ENCODE measurements at places on chromosomes 6 and 20.

DNA sequence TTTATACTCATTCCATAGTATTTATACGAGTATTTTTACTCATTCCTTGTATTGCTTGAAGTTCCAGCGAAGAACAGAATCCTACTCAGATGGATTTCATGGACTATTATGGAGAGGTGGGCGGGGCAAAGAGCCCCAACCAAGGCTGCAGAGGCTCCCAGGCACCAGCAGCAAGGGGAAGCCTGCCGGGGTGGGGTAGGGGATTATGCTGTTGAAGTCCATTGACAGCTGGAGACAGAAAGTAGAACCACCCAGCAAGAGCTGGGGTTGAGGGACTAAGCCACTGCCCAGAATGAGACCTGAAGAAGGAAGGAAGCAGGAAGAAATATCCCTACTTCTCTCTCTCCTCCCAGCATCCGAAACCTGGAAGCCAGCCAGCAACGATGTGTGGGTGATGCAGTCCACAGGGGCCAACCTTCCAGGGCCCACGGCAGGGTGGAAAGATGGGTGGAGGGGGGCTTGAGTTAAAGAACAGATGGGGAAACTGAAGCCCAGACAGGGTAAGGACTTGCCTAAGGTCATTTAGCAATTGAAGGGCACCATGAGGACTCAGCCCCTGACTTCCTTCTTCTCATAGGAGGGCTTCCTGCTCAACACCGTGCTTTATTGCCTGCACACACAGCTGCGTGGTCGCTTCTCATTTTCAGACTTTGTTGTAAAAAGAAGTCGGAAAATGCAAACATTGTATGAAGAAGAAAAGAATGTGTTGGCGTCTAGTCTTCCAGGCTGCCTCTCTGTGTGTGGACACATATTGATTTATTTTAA lies 18.3 kb upstream of the GTSF1L start:
- DNase-seq = no peak

- no peak for DNase-seq
Observed at GRCh38 chr6:156450421-156450820, 326.8 kb upstream of the ARID1B start.

DNA sequence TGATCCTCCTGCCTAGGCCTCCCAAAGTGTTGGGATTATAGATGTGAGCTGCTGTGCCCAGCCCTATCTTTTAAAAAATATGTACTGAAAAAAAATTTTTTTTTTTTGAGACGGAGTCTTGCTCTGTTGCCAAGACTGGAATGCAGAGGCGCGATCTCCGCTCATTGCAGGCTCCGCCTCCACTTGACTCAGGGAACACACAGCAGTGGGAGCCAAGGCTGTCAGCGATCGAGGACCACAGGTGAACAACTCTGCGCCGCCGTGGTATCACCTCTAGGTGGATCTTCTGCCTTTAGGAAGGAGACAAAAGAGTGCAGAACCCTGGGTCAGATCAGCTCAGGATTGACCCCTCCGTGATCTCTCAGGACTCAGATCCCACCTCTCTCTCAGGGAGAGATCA lies 13.7 kb downstream of the RAET1E start:
- DNase-seq = no peak

DNA sequence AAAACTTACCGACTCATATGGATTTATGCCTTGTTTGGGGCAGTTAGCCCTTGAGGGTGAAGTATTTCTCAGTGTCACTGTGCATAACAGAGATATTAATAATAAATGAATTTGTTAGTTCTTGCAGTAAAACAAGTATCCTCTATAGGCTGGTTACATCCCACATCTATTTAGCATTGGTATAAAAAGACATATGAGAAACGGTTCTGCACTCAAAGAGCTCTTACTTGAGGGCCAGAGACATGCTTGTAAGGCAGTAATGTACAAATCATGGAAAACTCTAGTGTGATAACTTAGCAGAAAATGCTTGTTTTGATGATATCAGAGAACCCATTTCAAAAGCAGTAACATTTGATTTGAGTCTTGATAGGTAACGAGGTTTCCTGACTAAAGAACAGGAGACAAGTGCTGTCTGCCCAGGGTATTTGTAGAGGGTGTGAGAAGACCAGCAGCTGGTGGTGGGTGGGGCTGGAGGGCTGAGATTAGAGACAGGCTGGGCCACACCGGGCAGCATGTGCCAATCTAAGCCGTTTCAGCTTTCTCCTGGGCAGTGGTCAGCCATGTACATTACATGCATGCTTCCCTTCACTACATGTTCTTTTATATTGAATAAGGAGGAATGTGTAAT lies 46.3 kb downstream of the TULP4 start:
- DNase-seq = no peak

GRCh38 chr20:9550871-9551270 lies 36.5 kb downstream of the LAMP5 start:
- no peak for DNase-seq

DNA sequence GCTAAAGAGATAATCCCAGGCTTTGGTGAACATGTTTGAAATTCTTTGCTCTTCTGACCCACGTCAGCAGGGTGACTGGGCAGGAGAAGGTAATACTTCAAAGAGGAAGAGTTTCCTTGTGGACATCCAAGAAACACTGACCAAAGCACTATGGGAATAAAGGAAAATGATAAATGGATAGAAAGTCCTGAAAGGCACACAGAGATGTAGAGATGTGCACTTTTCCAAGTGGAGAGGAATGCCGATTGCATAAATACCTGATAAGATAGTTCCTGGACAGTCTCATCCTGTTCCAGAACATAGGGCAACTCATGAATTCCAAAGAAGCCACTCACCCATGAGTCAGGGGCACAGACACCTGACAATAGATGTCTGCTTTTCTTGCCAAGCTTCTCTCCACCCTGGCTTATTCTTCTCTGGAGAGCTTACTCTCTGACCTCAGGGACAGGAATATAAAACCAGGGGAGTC lies 191.3 kb upstream of the FOXA2 start:
- no peak for DNase-seq

DNA sequence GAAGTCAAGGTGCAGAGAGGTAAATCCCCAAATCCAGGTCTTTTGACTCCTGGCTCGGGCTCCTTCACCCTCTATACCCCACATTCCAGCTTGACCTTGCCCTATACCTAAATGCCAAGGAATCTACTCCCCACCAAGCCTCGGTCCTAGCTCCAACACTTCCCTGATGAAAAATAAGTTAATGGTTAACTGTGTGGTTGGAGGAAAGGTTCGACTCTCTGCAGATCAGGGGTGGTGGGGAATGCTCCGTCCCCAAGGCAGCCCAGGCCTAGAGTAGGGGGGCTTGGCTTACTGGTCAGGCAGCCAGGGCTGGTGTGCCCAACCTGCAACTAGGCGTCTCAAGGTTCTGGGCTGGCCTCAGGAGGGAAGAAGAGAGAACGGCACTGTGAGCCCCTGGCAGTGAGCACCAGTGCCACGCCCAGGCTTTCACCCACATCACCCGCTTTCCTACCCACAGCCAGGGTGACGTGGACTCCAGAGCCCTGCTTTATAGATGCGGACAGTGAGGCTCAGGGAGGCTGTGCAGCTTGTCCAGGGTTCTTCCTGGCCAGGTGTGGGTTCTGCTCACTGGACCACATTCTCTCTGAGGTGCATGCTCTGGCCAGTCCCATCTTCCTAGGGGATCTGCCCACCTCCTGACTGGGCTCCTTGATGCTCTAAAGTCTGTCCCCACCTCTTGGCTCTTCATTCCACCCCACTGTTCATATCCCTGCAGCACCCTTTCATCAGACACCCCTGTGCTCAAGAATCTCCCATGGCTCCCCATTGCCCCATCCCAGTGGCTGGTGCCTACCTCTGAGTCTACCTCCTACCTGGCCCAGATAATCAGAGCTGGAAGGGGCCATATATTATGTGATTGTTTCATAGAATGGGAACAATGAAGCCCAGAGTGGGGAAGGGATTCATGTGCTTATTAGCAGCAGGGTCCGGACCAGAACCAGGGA lies 8.2 kb downstream of the SPDEF start:
- DNase-seq = no peak

- DNase-seq = no peak
Observed at GRCh38 chr20:34468951-34469350, 47.3 kb upstream of the DYNLRB1 start.

DNA sequence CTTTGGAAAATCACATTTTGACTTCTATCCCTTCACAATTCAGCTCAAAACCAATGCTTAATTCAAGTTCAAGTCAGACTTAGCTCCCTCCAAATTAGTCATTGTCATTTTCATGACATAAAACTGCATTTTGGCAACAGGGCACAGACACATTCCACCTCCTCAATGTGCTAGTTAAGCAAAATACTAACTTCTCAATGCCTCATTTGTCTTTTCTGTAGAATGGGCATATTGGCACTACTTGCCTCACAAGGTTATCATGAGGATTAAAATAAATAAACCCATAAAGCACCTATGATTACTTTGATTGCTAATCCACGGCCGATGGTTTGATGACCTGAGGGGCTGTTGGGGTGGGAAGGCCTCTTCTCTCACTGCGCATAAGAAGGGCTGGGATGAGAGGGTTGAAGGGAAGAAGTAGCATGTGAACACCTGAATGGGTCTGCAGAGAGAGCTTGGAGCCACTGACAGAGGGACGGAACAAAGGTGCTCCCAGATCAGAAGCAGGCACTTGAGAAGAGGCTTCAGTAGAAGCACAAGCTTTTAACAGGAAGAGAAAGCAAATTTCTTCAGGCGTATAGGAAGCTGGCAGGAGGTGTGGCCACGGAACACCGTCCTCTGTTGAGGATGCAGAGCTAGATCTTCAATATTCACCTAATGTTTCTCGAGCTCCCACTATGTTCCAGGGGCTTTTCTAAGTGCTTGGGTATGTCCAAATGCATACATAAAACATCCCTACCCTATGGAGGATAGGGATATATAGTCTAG lies 11.7 kb upstream of the TBC1D7 start:
- no peak for DNase-seq

DNA sequence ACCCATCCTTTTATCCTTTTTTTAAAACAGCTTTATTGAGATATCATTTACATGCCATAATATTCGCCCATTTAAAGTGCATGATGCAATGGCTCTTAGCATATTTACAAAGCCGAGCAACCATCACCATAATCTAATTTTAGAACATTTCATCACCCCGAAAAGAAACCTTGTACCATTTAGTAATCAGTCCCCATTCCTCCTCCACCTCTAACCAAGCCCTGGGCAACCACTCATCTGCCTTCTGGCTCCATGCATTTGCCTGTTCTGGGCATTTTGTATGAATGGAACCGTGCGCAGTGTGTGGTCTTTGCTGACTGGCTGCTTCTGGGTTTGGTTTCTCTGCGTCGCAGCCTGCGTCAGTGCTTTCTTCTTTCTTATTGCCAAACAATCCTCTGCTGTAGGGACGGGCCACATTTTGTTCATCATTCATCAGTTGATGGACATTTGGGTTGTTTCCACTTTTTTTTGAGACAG lies 10.2 kb upstream of the EEF1A2 start:
- no peak for DNase-seq

GRCh38 chr6:109498936-109499335 lies 15.9 kb upstream of the ZBTB24 start:
- no peak for DNase-seq

- no peak for DNase-seq
Observed at GRCh38 chr6:7249391-7249790, 63.6 kb downstream of the SSR1 start.

GRCh38 chr6:37454420-37455140 lies 21.6 kb downstream of the CMTR1 start:
- no peak for DNase-seq

DNA sequence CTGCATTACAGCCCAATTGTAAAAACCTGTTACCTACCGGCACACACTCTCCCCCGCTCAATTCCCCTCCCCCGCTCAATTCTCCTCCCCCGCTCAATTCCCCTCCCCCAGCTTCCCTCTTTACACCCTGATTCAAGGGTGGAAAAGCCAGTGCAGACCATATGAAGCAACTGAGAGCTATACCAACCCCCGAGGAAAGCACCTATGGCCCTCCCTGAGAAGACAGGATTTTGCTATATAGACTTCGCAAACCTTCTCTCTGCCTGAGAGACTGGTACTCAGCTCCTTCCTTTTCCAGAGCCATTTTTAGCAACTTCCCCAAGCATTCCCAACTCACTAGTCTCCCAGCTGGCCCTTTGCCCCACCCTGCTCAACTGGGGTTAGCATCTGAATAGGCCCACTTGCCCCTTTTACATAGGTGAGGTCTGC lies 7.6 kb downstream of the GNAS-AS1 start:
- no peak for DNase-seq

DNA sequence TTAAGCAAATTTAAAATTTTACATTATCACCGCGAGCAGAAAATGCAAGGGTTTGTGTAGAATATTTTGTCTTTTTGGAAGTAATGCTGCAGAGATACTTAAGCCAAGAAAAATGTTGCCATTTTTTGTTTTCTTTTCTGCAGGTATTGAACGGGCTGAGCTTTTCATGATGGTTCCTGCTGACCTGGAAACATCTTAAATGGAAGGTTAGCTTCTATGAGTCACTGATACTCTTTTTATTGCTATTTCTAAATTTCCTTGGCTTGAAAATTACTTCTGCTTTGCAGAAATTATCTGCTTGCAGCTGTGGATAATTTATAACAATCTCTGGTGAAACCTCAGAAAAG lies 12.7 kb downstream of the SYTL3 start:
- DNase-seq = no peak

- DNase-seq = no peak
Observed at GRCh38 chr6:131336596-131336995, 201.3 kb downstream of the AKAP7 start.

- DNase-seq = no peak
Observed at GRCh38 chr20:19501476-19502115, 256.5 kb upstream of the RIN2 start.

GRCh38 chr6:15283986-15284361 lies 38.1 kb downstream of the JARID2 start:
- no peak for DNase-seq

GRCh38 chr6:38141716-38142115 lies 322.2 kb downstream of the ZFAND3 start:
- DNase-seq = no peak

GRCh38 chr6:136251394-136251793 lies 1.3 kb upstream of the MTFR2 start:
- no peak for DNase-seq

DNA sequence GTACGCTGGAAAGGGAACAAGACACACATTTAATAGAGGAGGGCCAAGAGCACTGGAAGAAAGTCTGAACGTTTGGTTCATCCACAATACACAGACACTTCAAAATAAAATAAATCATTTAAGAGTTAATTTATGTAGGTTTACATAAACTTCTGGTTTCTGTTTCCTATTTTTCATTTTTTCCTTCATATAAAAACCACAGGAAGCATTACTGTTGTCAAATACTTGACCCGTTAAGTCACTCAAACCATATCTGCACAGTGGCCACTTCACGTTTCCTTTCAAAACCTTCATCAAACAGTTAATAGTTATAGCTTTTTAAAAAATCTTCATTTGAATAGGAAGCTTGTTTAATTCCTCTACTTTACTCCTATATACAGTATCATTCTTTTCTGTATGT lies 257.6 kb upstream of the THEMIS start:
- no peak for DNase-seq

GRCh38 chr6:36724514-36725390 lies 27.1 kb downstream of the RAB44 start:
- no peak for DNase-seq
